ENCODE measurements at places on chromosomes 12 and 14.

GRCh38 chr12:66684222-66684621 lies 5.3 kb upstream of the GRIP1 start:
- no peak for DNase-seq

DNA sequence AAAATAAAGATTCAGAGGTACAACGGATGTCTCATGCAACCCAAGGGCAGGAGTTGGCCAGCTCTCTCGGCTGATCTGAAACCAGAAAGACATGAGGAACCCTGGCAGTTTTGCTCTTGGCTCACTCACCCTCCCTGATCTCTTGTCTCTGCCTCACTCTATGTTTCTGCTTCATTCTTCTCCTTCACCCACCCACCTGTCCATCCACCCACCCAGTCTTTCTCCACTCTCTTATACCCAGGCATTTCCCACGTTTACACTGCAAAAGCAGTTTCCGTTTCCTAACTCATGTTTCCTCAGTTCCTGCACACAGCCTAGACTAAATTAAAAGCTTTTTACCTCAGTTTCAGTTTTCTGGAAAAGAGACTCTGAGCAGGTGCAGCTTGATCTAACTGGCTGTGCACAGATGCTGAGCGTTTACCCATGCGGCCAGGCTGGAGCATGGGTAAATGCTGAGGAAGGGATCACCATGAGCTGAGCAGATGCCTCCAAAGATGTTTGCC lies 157.6 kb downstream of the PRKCH start:
- DNase-seq = no peak

DNA sequence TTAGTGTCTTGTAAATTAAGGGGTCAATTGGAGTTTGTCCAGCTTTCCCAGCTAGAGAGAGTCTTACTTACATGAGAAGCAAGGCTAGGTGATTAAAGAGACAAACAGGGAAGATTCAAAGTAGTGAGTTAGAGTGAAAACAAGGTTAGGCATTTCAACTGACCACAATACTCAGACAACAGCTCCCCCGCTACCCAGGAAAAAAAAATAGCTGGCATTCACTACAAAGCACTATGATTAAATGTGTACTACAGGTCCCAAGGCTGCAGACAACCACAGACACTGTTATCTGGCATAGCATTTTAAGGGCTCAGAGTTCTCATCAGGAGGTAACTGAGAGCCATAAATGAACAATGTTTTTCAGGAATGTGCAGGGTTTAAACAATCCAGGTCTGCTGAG lies 680.9 kb downstream of the TMEM121 start:
- DNase-seq = no peak

DNA sequence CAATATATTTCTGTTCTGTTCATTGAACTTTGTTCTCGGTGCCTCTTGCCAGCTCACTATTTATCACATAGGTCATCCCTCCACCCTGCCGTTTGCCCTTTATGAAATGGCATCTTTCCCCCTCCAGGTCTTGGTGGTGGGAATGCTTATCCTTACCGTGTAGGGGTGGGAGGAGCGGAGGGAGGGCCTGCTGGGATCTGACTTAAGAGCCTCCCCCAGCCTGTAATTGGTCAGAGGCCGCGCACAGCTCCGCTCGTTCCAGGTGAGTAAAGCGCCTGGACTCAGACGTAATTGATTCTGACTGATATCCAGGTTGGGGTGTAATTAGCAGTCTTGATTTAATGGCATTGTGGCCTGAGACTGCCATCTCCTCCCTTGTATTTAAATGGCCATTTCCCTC lies 185.3 kb downstream of the TSPAN9 start:
- no peak for DNase-seq

GRCh38 chr12:83018088-83018487 lies 331.4 kb downstream of the TMTC2 start:
- DNase-seq = no peak

DNA sequence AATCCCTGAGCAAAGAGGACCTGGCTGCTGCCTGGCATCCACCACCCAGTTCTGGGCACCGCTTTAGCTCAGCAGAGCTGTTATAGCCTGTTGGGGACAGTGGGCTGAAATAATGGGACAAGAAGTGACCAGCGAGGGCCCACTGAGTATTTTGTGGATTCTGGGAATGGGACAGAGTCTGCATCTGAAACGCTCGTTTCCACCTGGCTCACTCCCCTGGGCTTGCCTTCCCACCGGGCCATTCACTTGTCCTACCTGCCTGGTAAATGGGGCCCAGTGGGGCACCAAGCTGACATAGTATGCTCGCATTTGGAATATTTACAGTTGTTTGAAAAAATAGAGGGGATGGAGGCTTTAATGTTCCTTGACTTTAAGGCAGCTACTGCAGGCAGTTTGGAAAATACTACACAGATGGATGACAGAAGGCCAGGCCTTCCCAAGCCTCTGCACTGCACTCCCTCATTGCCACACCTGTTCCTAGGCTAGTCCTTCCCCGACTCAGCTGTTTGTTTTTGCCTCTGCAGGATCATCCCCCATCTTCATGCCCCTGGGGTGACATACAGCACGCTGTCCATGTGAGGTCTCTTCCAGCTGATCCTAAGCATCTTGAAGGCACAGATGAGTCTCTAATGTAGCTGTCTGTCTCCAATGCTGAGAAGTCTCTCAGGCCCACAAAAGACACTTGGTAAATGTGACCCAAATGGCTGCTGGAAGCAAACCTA lies 61.3 kb upstream of the DICER1 start:
- DNase-seq = no peak

GRCh38 chr12:56931474-56931978 lies 2.7 kb downstream of the SDR9C7 start:
- no peak for DNase-seq

- no peak for DNase-seq
Measured at GRCh38 chr12:132881818-132882217, 5.6 kb downstream of the CHFR start.
